Fibroblast of lung (primary cell): ENCODE measurements at places on chromosomes 2 and 18. TPM values are rescaled to one million over a fixed set of nuclear protein-coding genes. Genes with fewer than 3 reads are reported as not detected.
A peak's percentile ranks its signal among the peaks of the same experiment; 100 is the strongest.

Gene VSNL1
- 2.9 and 3.9 TPM in 2 replicates for polyA plus RNA-seq

Gene INO80C
- polyA plus RNA-seq, result 9.4 and 13.5 TPM in 2 replicates

Gene SEPTIN10
- 91.1 and 99.4 TPM in 2 replicates for polyA plus RNA-seq

Gene GKN2
- not detected in 2 replicates for polyA plus RNA-seq

- H3K27ac ChIP-seq, result no peak overlapping the region
- no peak for DNase-seq
- H3K4me1 ChIP-seq, result no peaks in the 10 kb centered on the region
These were observed 35.7 kb downstream of the CDH7 start for GRCh38 chr18:65786474-65786873.

DNA sequence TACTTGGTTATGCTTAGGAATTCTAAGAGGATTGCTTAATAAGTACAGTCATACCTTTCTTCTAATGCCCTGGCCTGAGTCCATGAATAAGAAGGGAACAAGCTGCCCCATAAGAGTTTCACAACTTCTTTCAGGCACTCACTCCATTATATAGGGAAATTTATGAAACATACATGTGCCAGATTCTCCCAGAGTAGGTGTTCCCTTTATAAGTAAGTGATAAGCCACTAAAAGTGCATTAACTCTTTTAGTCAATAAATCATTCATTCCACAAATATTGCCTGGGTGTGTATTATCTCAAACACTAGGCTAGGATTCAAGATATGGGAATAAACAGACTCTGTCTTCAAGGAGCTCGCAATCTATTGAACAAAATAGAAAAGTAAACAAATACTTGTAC is 84.5 kb upstream of the RBBP8 start:
- H3K4me1 ChIP-seq, result no peaks in the 10 kb centered on the region
- no peaks in the 10 kb centered on the region for H3K36me3 ChIP-seq
- H3K27ac ChIP-seq, result no peak overlapping the region
- DNase-seq, result peak; percentile 88

- no peaks in the 10 kb centered on the region for H3K27me3 ChIP-seq
- peak overlapping the region; percentile 6 for H3K27ac ChIP-seq
- no peak overlapping the region for H3K4me3 ChIP-seq
- DNase-seq, result peak; percentile 78
These were observed 30.7 kb downstream of the LYPD6B start for GRCh38 chr2:149068996-149069888.

- no peaks in the 10 kb centered on the region for H3K27me3 ChIP-seq
- DNase-seq, result peak; percentile 1
- H3K4me1 ChIP-seq, result no peaks in the 10 kb centered on the region
- H3K4me3 ChIP-seq, result no peak overlapping the region
These were observed 182.6 kb upstream of the THSD7B start for GRCh38 chr2:136582628-136583205.

DNA sequence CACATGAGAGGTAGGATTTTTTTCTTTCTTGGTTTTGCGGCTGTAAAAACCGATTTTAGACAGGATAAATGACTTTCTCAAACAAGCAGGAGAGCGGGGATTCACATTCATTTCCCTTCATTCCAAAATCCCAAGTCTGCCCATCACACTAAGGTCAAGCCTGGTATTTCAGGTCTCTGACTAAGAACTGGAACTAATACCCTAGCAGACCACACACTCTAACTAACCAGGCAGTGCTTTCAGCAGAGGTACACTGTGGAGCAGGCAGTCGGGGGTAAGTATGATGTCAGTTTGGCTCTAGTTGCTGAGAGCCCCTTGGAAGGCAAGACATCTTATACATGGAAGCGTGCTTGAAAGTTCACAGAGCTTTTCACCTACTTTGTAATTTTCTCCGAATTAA is 128.1 kb upstream of the LHCGR start:
- no peak overlapping the region for H3K4me3 ChIP-seq
- no peaks in the 10 kb centered on the region for H3K4me1 ChIP-seq
- DNase-seq, result peak; percentile 69
- H3K27ac ChIP-seq, result no peak overlapping the region

DNA sequence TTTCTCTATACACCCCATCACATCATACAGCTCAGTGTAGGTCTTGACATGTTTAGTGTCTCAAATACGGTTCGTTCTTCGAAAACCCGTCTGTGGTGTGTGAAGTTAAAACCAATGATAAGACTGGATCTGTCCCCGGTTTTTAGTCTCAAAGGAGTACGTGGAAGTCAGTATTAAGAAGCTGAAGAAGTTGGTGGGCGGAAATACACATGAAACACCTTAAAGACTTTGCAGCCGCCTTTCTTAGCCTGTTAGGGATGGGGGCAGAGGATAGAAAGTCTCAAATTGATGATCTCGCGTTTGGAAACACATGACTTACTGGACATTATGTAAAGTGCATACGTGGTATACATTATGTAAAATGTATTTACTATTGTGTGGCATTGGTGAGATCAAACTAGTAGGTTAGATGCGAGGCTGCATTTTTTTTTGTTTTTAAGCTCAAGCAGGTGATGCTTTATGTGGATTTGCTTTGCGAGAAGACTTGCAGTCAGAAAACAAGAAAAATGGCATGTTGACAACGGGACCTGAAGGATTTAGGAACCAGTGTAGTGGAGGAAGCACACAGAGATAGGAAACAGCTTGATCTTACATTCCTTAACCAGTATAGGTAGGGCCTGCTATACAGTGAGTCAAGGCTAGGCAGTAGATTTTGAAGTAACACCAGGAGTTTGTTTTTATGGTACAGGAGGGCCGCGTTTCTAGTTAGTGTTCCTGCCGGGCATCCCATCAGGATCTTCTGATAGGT is 1.2 kb downstream of the CNOT11 start:
- H3K4me1 ChIP-seq, result peaks cover 4% of the 10 kb centered on the region
- peak overlapping the region; percentile 91 for H3K4me3 ChIP-seq
- peaks cover under 1% of the 10 kb centered on the region for H3K36me3 ChIP-seq
- DNase-seq, result no peak
- no peaks in the 10 kb centered on the region for H3K27me3 ChIP-seq

DNA sequence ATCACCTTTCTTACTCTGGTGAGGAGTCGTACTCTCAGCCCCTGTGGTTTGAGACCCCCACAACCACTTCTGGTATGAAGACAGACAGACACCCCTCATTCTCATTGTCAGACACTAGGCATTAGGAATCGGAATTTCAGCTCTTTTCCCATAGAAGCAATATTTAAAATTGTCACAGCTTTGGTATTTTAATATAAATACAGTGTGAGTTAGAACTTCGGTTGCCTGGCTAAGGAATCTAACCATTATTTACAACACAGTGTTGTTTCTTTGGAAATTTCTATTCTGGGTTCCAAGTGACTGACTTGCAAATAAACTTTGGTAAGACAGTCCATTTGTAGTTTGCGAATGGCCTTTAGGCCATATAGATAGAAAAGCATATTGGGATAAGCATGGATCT is 318.1 kb downstream of the PARD3B start:
- peak; percentile 32 for DNase-seq
- no peak overlapping the region for H3K4me3 ChIP-seq
- H3K27me3 ChIP-seq, result no peaks in the 10 kb centered on the region
- H3K4me1 ChIP-seq, result no peaks in the 10 kb centered on the region
- H3K27ac ChIP-seq, result no peak overlapping the region

DNA sequence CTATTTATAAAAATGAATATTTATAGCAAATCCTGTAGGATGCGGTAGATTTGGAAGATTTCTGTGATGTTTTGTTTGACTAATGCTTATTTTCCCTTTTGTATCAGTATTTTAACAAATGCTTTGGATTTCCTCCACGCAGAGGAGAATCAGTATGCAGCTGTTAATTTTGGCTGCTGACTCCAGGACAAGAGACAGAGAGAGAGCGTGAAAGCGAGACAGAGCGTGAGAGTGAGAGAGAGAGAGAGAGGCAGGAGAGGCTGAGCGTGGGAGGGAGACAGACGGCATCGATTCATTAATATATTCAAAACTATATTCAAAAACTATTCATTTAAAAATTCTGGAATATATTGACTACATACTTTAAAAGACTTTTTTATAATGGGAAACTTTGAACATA is 62.5 kb downstream of the RRM2 start:
- H3K4me1 ChIP-seq, result no peaks in the 10 kb centered on the region
- no peak overlapping the region for H3K4me3 ChIP-seq

DNA sequence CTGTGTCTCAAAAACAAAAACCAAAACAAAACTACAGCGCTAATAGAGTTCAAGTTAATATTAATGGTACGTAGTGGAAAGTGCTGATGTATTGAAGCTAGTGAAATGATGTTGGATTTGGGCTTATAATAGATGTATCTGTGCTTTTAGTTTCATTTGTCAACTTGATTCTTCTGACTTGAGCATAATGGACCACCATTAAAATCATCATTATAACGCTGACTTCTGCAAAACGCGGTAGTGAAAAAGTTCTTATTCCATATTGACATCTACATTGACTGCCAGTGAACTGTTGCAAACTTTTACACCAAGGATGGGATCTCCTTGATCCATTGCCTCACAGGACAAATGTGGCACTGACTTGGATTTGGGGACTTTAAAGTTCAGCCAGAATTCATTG is 85.0 kb downstream of the LPIN1 start:
- H3K36me3 ChIP-seq, result no peaks in the 10 kb centered on the region
- H3K27ac ChIP-seq, result peak overlapping the region; percentile 69
- no peak overlapping the region for H3K4me3 ChIP-seq

DNA sequence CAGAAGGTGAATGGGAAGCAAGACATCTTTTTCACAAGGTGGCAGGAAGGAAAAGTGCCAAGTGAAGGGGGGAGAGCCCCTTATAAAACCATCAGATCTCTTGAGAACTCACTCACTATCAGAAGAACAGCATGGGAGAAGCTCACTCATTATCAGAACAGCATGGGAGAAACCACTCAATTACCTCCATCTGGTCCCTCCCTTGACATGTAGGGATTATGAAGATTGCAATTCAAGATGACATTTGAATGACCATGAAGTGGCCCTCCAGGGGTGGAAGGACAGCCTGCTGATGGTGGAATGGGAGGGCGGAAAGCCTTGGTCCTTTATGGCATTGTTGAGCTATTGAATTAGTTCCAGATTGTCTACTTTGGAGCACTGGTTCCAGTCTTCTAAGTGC is 413.0 kb upstream of the MEX3C start:
- no peak overlapping the region for H3K4me3 ChIP-seq
- DNase-seq, result no peak
- H3K27ac ChIP-seq, result no peak overlapping the region
- no peaks in the 10 kb centered on the region for H3K36me3 ChIP-seq
- H3K27me3 ChIP-seq, result no peaks in the 10 kb centered on the region

GRCh38 chr18:26439537-26439936 is 108.8 kb downstream of the KCTD1 start:
- no peak for DNase-seq
- H3K36me3 ChIP-seq, result no peaks in the 10 kb centered on the region
- no peak overlapping the region for H3K4me3 ChIP-seq
- no peak overlapping the region for H3K27ac ChIP-seq

DNA sequence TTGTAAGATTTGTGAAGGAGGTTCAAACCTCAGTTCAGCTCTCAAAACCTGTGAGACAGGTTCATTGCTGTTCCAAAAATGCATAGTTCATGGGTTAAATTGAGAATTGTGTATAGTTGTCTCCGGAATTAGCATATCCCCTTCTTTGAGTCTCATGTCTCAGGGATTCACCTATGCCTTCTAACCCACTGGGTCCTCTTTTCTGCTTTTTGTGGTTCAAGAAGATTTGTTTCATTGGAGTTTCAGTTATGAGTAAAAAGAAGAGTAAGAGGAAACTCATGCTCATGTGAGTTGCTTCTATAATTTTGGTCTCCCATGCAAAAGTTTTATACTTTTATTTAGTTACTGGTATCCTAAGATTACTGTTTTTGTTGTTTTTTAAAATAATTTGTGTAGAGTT is 1219.8 kb upstream of the ZEB2 start:
- no peaks in the 10 kb centered on the region for H3K36me3 ChIP-seq
- DNase-seq, result no peak
- no peak overlapping the region for H3K4me3 ChIP-seq
- H3K4me1 ChIP-seq, result peaks cover 2% of the 10 kb centered on the region

DNA sequence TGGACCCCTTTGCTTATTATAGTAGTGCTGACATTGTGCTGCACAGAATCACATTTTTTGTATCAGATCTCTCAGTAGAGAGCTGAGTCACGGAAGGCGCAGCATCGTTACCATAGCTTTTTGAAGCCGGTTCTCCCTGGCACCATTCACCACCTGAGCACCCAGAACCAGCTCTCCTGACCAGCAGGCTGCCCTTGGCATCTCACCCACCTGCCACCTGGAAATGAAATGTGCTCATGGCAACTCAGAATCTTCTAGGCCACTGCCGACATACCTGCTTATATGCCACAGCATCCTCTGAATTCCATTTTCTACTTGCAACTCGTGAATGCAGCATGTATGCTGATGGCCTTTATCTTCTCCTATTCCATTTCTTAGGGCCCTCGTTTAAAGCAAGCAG is 62.7 kb downstream of the COA5 start:
- H3K27me3 ChIP-seq, result no peaks in the 10 kb centered on the region
- no peak overlapping the region for H3K27ac ChIP-seq
- H3K36me3 ChIP-seq, result no peaks in the 10 kb centered on the region

- H3K27ac ChIP-seq, result no peak overlapping the region
- H3K36me3 ChIP-seq, result no peaks in the 10 kb centered on the region
These were observed 105.1 kb downstream of the SP3 start for GRCh38 chr2:173860082-173860481.

DNA sequence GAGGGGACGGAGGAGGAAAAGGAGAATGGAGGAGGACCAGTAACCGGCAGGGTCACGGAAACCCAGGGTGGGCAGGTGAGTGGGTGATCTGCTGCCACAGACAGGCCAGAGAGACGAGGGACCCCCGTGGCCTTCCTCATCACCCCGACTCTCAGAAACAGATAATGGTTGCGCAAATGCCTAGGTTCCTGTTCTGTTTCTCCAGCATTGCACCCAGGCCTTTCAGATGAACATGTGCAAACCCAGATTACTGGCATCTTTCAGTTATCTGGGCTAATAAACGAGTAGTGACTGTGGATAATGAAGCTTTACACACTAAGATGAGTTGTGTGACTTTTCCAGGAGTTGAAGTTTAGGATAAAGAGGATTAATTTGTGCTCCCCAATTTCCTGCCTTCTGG is 46.5 kb downstream of the TET3 start:
- peaks cover 4% of the 10 kb centered on the region for H3K4me1 ChIP-seq
- H3K27me3 ChIP-seq, result no peaks in the 10 kb centered on the region
- H3K27ac ChIP-seq, result no peak overlapping the region
- no peaks in the 10 kb centered on the region for H3K36me3 ChIP-seq
- no peak overlapping the region for H3K4me3 ChIP-seq
- DNase-seq, result no peak

GRCh38 chr2:13255485-13255884 is 538.7 kb downstream of the TRIB2 start:
- H3K4me3 ChIP-seq, result no peak overlapping the region
- no peaks in the 10 kb centered on the region for H3K27me3 ChIP-seq
- no peaks in the 10 kb centered on the region for H3K36me3 ChIP-seq
- H3K27ac ChIP-seq, result no peak overlapping the region
